Urinary bladder (tissue), 4 donors: ENCODE measurements at places on chromosomes 7 and 10. TPM values are rescaled to one million over a fixed set of nuclear protein-coding genes. Genes with fewer than 3 reads are reported as not detected.

DNA sequence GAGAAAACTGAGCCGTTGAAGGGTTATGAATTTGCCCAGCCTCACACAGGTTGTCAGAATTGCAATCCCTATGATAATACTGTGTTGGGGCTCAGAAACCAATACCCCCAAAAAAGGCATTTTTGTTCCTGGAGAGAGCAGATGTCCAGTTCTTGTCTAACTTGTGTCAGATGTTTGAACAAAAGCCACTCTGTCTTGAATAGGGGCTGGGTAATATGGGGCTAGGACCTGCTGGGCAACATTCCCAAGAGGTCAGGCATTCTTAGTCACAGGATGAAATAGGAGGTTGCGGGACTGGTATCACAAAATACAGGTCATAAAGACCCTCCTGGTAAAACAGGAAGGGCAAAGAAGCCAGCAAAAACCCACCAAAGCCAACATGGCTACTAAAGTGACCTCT lies 482.1 kb downstream of the IPMK start:
- DNase-seq, result no peak

DNA sequence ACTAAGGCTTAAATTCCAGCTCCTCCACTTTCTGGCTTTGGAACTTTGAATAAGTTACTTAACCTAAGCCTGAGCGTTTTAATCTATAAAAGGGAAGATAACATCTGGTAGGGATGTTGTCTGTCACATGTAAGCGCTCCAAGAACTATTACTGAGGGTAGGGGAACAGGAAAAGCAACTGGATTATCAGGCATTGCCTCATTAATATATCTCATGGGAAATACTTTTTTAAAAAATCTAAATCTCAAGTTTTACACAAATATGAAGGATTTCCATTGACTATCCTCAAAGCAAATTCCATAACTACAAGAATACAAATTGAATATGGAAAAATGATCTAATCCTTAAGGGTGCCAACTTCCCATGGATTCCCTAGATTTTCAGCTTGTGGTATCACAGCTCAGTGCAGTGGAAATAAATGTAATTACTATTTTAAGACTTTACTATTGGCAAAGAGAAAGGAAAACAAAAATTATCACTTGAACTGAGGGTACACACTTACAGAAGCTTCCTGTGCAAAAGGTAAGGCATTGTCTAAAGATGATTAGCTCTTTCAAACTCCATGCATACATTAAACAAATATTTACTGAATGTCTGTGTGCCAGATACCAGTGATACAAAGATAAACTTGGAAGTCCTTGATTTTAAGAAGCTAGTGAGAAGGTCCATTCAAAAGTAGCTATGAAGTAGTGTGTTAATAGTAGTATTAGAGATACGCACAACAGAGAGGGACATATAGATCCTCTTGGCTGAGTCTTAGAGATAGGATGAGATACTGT lies 38.4 kb downstream of the NT5C2 start:
- DNase-seq, result no peak

GRCh38 chr7:130912082-130912861 lies 178.3 kb upstream of the KLF14 start:
- no peak for DNase-seq

- peak; percentile 10 for DNase-seq
Observed at GRCh38 chr10:27446091-27446918, 57.8 kb upstream of the RAB18 start.

GRCh38 chr7:95517458-95517857 lies 31.7 kb downstream of the ASB4 start:
- DNase-seq, result no peak

- DNase-seq, result no peak
Observed at GRCh38 chr7:92835261-92835850, 1.0 kb downstream of the CDK6 start.

DNA sequence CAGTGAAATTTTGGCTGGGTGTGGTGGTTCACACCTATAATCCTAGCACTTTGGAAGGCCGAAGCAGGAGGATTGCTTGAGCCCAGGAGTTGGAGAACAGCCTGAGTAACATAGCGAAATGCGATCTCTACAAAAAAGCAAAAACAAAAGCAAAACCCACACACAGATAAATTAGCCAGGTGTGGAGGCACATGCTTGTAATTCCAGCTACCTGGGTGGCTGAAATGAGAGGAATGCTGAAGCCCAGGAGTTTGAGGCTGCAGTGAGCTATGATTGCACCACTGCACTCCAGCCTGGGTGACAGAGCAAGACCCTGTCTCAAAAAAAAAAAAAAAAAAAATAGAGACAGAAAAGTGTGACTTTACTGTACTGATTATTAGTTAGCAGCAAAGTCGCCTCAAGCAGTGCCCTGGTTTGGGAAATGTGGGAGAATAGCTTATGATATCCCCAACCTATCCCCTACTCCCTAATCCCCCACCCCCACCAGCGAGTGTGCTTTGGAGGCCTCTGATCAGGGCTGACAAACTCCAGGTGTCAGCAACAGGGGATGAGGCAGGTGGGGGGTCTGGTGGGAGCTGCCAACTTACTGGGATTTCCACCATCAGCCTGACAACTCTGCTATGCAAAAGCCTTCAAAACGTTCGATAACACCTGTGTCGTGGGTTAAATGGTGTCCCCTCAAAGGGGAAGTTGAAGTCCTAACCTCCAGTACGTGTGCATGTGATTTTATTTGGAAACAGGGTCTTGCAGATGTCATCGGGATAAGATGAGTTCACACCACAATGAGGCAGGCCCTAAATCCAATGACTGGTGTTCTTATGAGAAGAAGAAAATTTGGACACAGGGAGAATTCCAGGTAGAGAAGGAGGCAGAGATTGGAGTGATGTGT lies 124.7 kb upstream of the SDK1 start:
- DNase-seq, result no peak

DNA sequence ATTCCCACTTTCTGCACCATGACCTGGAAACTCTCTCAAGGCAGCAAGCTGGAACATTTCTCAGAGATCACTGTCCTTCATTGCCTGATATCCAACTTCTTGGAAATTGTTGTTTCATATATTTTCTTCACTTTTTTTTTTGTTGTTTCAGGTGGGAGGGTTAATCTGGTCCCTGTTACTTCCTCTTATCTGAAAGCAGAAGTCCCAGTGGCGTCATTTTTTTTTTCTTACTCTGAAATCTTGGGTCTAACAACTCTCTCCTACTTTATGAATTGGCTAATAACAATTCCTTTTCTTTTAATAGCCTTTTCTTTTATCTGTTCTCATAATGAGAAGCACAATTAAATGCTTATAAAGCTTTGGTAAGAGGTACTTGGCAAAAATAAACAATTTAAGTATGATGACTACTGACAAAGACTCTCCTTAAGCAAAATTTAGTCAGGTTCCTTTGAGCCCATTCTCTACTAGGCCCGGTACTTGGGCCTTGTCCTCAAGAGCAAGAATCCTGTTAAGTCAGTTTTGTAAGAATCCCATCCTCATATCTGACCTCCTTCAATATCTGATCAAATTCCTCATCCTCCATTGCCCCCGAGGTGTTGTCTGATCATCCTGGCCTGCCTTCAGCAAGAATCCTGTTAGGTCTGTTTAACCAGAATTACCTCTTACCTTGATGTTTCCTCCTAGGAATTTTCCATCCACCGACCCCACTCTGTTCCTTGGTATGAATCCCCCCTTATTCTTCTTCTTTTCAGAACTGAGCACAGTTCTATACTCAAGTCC lies 11.5 kb upstream of the CC2D2B start:
- no peak for DNase-seq

- DNase-seq, result peak; percentile 10
Observed at GRCh38 chr10:49761789-49762565, at the start of gene OGDHL. TSS of gene OGDHL (minus strand) at chr10:49762323. CDS start at chr10:49758592, 3,731 bp downstream.

The CD36 gene
- total RNA-seq, result 399 TPM
